Left forelimb (tissue), 1 donor: ENCODE measurements at places on chromosomes 12 and 14.

GRCh38 chr12:90023207-90023900, 314.7 kb upstream of the ATP2B1 start:
- DNase-seq: no peak

DNA sequence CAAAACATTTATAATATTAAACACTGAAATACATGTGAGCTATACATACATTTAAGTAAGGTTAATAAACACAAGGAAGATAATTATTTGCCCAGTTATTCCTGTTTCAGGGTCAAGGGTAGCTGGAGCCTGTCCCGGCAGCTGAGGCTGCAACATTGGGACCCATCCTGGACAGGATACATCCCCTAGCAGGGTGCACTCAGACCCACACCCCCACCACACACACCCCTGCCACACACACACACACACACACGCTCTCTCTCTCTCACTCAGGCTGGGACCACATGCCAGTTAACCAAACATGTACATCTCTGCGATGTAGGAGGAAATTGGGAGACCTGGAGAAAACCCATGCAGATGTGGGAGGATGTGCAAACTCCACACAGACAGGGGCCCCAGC, 112.6 kb upstream of the TMCC3 start:
- no peak for DNase-seq

DNA sequence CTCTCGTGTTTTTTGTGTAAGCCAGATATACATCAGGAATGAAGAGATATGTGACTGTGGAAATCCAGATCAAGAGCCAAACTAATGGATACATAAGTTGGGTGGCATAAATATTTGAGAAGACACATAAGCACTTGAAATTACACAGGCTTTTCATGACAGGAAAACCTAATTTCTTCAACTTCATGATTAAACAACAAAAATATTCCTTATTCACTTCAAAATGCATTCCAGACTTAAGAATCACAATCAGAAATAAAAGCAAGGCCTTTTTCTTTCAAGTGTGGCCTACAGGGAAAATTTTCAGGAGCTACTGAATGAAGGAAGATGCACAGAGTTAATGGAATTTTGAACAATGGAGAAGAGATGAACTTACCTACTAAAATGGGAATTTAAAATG, 515.6 kb downstream of the FOXG1 start:
- DNase-seq: no peak

- DNase-seq: no peak
Measured at GRCh38 chr12:112906712-112907414, at the start of gene OAS1. Gene OAS1, plus strand, starts transcription at chr12:112906962. Its CDS starts 78 bp downstream, at chr12:112907040.

DNA sequence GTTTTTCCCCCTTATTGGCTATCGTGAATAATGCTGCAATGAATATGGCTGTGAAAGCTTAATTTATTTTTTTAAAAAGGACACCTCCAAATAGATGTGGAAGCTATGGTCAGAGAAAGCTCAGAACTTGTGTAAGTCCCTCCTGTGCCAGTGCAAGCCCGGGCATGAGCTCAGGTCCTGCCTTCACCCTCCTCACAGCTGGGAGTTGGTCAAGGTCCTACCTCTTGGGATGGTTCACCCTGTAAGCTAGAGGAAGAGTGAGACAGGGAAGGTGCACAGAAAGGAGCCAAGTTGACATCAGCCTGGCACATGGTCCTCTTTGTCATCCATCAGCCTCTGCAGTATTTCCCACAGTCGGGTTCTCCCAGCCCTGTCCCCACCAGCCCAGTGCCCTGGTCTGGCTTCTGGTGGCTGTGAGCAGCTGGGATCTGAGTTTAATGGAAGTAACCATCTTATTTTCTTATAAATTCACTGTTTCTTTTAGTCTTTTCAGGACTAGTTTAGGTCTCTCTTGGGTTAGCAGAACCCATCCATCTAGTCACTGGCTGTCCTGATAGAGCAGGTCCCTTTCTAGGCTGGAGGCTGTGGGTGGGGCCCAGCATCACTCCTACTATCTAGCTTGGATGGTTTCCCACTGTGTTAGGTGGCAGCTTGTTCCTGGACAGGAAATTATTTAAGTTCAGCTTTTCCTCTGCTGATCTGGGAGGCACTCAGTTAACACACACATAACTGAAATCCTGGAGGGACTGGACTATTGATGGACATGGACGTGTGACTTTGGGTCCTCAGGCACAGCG, 11.8 kb upstream of the PLEKHG3 start:
- DNase-seq: no peak

- DNase-seq: no peak
Measured at GRCh38 chr14:37253905-37254304, 56.2 kb downstream of the MIPOL1 start.

DNA sequence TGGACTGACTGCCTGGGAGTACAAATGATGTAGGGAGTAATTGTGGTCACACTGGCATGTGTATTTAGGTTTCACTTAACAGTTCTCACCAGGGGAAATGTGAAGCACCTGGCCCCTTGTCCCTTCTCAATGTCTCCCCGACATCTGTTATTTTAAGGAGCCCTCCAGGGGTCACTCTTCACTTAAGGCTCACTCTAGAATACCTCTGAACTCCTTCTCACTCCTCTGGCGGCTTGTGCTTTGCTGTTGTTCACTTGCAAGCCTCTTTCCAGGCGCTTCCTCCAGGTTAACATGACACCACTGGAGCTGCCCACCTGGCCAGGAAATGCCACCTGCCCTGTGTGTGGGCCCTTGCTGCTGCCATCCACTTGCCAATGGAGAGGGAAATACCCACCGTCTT, 56.5 kb upstream of the GZMB start:
- no peak for DNase-seq

DNA sequence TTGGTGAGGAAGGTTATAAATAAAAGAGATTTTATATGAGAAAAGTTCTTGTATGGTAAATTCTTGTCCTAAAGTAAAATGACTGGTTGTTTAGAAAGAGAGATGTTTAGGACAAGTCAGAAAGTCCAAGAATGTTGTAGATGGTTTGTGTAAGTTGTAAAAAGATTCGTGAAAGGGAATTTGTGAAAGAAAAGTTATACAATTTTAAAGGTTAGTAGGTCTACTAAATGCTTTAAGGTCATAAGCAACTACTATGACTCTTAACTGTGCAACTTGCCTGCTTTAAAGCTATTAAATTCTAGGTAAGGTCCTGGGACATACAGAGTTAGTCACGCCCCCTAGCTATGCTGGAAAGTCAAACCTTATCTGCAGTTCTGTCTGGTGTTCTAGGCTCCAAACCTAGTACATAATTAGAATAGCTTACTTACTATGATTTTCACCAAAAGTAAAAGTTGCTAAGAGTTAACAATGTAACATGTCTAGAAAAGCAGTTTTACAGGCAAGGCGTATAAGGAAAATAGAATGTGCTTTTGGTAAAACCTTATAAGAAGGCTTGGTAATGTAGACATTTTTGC, 11.2 kb upstream of the DHRS2 start:
- no peak for DNase-seq

GRCh38 chr12:54017027-54017788, 8.4 kb downstream of the HOXC8 start:
- DNase-seq: no peak

GRCh38 chr14:23564181-23564812, 3.3 kb downstream of the AP1G2 start:
- DNase-seq: no peak

GRCh38 chr14:95884377-95884776, 7.7 kb downstream of the TUNAR start:
- no peak for DNase-seq

DNA sequence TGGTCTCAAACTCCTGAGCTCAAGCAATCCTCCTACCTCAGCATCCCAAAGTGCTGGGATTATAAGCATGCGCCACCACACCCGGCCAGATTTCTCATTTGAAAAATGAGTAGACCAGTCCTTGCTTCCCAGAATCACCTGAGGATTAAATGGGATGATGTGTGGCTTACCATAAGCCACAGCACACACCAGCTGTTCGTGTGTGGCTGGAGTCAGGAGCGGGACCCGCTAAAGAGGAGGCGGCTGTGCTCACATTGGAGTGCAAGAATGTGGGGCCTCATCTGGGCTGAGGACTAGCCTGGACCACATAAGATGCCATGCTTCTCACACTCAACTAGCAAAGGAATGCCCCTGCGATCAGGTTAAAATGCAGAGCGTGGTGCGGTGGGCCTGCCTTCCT, 6.7 kb upstream of the ALDH2 start:
- no peak for DNase-seq

GRCh38 chr12:114794049-114794558, 110.1 kb upstream of the TBX3 start:
- DNase-seq: no peak
